ENCODE measurements at places on chromosomes 5 and 9.

DNA sequence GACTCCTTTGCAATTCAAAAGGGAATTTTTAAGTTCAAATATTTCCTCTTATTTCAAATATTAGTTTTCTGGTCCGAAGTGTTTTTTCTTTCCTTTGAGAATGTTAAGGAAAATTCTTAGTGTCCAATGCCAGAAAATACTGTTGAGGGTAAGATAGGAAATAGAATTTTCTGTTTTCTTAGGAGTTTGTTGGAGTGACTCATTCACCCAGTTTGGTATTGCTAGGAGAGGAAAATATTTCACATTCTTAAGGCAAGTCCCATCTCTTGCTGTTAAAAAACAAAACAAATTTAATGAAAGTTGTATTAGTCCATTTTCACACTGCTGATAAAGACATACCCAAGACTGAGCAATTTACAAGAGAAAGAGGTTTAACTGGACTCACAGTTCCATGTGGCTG is 349.2 kb upstream of the ADAMTSL1 start:
- DNase-seq = no peak

DNA sequence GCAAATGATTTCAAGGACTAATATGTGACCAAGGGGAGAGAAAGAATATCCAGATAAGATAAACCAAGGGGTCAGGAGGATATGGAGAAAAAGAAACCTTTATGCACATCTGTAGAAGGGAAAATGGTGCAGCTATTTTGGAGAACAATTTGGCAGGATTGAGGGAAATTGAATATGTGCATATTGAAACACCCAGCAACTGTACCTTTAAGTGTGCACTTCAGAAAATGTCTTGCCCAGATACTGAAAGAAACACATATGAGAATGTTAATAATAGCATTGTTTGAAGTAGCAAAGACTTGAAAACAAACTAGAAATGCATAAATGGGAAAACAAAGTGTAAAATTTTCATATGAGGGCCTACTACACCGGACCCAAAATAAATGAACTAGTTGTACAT is 599.6 kb downstream of the PSAT1 start:
- DNase-seq = no peak

GRCh38 chr5:171724468-171725204 is 61.0 kb upstream of the SMIM23 start:
- no peak for DNase-seq

GRCh38 chr5:5014586-5015235 is 125.4 kb upstream of the ADAMTS16 start:
- no peak for DNase-seq

GRCh38 chr5:16095612-16096011 is 84.0 kb downstream of the MARCHF11 start:
- DNase-seq = no peak

DNA sequence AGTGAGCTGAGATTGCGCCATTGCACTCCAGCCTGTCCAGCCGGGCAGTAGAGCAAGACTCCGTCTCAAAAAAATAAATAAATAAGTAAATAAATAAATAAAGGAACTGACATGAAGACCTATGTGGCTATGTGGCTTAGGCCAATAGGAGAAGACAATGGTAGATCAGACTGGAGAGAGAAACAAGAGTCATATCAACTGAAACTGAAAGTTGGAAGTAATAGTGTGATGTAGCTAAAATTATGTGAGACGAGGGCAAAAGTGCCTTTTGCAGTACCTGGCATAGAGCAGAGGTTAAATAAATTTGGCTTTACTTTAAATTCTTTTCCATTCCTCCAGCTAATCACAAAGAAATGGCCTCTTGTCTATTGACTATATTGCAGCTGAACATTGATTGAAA is 7.3 kb downstream of the FBP2 start:
- DNase-seq = no peak

- no peak for DNase-seq
These were observed 38.7 kb upstream of the RAB3C start for GRCh38 chr5:58544195-58544594.

DNA sequence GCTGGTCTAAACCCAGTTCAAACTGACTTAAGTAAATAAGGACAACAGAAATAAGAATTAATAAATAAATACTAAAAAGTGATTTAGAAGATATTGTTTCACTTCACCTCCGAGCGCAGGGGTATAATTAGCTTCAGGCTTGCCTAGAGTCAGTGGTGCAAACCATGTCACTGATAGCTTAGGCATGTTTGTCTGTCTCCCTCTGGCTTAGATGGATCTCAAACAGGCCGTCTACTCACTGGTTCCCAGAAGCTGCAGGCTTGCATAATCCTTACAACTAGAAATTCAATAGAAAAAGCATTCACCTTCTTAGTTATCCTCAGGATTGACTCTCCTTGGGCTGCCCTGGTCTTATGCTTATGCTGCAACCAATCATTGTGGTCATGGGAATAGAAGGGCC is 629.8 kb upstream of the WWC1 start:
- DNase-seq = no peak

DNA sequence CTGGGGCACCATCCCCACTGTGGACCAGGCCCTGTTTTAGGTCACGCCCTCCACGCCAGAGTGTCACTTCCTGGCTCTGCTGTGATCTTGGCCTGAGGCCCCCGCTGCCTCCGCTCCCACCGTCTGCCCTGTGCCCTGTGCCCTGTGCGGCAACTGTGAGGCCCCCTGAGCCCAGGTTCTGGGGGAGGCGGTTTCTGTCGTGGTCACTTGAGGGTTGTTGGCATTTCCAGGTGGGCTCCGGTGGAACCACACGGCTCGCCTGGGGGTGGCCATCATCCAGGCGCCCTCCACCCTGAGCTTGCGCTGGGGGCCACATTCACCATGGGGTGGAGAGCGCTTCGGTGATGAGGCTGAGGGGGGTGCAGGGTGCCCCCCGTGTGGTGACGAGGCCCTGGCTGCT is 6.6 kb downstream of the DPP7 start:
- DNase-seq = no peak

- DNase-seq = no peak
These were observed 319.4 kb upstream of the CDH18 start for GRCh38 chr5:20307391-20307790.

DNA sequence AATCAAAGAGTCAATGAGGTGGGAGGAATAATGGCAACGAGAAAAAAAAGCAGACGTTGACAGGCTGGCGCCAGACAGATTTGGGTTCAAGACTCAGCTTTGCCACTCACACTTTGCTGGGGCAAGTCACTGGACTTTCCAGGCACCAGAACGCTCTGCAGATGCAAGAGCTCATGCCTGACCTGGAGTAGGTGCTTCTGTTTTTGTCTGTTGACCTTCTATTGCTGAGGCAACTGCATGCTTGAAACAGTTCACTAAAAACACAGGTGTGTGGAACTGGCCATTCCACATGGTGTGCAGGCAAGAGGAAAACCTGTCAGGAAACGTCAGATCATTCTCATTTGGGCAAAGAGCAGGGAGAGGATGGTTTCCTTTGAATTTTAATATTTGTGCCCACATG is 161.2 kb upstream of the SMIM23 start:
- DNase-seq = no peak

DNA sequence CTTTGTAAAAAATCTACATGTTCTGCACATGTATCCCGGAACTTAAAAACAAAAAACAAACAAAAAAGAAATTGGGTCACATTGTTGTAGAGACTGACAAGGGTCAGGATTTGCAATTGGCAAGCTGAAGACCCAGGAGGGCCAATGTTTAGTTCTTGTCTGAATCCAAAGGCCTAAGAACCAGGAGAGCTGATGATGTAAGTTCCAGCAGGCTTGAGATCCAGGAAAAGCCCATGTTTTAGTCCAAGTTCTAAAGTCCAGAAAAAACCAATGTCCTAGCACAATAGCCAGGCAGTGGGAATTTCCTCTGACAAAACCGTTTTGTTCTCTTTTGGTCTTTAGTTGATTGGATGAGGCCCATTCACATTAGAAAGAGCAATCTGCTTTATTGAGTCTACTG is 244.9 kb downstream of the DMAC1 start:
- no peak for DNase-seq

- no peak for DNase-seq
These were observed 123.7 kb downstream of the NTRK2 start for GRCh38 chr9:84793251-84793650.

DNA sequence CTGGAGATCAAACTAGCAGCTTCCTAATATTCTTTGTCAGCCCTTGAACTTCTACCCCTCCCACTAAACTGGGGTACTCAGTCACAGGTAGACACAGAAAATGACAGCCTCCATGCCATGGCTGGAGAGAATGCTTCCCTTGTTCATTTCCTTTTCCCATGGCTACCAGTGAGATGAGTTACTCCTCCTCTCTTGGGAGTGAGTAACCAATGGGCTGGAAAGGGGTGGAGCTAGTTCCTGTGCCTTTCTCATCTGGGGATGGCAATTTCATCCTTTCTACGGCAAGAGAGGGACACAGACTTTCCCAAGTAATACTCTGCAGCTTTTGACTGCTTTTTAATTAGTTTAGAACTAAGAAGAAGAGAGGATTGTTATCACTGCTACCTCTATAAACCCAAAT is 1045.6 kb upstream of the WWC1 start:
- no peak for DNase-seq

DNA sequence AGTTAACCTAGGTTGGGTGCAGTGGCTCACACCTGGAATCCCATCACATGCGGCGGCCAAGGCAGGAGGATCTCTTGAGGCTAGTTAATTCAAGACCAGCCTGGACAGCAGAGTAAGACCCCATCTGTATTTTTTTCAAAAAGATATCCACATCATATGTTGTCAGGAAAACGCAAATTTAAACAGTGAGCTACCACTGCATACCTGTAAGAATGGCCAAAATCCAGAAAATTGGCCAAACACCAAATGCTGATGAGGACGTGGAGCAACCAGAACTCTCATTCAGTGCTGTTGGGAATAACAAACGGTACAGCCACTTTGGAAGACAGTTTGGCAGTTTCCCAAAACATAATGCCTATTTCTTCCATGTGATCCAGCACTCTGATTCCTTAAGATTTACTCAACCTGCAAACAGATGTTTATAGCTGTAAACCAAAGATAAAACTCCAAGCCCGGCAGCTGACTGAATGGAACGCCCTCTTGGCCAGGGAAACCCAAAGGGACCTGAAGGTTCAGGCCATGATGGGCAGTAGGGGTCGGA is 12.4 kb downstream of the CEL start:
- no peak for DNase-seq

DNA sequence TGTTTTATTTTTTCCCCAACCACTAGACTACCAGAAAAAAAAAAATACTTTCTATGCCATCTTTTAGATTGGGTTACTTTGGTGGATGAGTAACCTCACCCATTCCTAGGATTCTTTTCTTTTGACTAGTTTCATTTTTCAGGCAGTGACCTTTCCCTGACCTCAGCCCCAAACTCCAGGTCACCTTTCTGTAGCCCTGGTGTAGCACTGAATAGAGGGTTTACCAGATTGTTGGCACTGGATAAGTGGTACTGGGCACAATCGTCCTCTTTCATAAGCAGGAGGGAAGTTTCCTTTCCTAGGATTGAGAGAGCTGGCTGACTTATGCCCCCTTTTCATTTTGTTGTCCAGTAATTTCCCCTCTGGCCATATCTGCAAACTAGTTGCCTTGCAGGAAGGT is 169.4 kb upstream of the TMEM161B start:
- no peak for DNase-seq

DNA sequence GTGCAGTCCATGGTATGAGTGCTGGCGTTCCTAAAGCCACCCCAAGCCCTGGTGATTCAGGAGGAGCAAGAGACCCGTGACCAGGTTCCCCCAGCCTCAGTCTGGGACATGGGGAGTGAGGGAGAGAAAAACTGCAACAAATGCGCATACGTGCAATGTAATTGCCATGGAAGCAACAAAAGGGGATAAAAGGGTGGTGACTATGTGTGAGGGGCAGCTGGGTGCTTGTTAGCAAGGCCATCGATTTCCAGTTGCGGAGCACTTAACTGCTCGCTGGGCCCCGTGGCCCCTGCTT is 709 bp upstream of the SH3PXD2B start:
- DNase-seq = no peak

- no peak for DNase-seq
These were observed 29.5 kb upstream of the CYFIP2 start for GRCh38 chr5:157236423-157236822.

GRCh38 chr5:15034379-15034778 is 162.8 kb upstream of the ANKH start:
- DNase-seq = no peak

GRCh38 chr5:180865981-180866695 is 5.1 kb upstream of the ZFP62 start:
- no peak for DNase-seq

GRCh38 chr5:143056339-143056704 is 286.1 kb downstream of the ARHGAP26 start:
- DNase-seq = no peak

GRCh38 chr9:137530331-137530730 is 19.9 kb downstream of the PNPLA7 start:
- DNase-seq = no peak

DNA sequence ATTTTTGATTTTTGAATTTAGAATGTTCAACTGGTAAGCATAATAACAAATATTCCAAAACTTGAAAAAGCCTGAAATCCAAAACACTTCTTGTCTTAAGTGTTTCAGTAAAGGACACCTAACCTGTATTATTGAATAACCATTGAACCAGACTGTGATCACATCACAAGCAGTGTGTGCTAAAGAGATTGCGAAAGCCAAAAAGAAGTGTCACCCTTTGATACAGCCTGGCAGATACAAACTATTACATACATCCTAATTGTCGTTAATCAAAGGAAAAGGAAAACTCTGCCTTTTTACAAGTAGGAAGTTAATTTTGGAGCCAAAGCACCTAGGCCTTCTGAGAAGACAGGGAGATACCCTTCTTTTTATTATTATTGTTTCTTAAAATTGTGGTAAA is 8.4 kb upstream of the FAM120AOS start:
- DNase-seq = no peak

All from activated gamma-delta T cell treated with Interleukin-2 at 50 U/mL for 16 hours (primary cell).